ENCODE measurements at places on chromosomes 2 and 18.

GRCh38 chr18:79517341-79517740 lies 121.6 kb downstream of the NFATC1 start:
- no peak for DNase-seq

DNA sequence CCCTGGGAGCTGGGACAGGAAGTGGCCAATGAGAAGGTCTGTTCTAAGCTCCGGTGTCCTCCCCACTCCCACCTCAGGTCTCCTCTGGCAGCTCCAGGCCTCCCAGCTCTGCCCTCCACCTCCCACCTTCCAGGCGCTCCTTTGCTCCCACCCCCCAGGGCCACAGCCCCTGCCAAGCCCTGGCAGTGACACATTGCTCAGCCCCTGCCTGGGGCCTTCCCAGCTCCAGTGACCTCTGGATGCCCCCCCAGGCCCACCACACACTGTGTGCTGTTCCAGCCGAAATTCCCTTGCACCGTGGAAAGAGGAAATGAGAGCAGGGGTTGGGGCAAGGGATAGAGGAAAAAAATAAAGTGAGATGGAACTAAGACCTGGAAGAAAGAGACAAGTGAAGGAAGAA lies 289.6 kb downstream of the CYP26B1 start:
- no peak for DNase-seq

- DNase-seq, result no peak
These were observed 221.0 kb upstream of the MMADHC start for GRCh38 chr2:149808556-149808955.

GRCh38 chr2:10556271-10557140 lies 108.4 kb upstream of the ODC1 start:
- DNase-seq, result no peak

DNA sequence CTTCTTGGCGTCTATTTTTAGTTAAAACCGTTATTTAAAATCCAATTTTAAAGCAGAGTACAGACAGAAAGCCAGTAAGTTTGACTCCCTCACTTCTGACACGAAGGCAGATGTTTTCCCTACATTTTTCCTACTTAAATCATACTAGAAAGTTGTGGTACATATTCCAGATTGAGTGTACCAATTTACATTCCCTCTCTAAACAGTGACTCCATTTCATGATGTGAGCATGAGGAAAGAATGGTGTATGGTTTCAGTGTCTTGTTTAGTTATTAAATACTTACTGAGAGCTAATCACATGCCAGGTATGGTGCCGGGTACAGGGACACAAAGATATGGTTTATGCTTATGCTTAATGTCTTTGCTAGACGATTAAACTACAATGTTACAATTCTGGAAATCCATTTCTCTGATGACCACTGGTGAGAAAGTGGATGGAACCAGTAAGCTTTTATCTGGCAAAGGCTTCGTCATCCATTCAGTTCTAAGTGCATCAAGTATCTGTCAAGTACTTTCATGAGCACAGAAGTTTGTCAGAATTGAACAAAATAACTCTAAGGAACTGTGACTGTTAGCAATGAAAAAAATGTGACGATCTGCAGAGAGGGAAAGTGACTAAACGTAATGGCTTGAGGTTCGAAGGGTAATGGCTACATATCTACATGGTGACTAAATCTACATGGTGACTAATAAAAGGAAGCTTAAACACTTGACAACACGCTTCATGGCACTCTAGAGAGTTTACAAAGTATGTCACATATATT lies 25.7 kb downstream of the MAP4K3 start:
- DNase-seq, result no peak
